Thoracic aorta (tissue), 2 donors: ENCODE measurements at places on chromosomes 13 and 19.

- no peak for DNase-seq
These were observed 67.3 kb downstream of the TRPM4 start for GRCh38 chr19:49224879-49225278.

DNA sequence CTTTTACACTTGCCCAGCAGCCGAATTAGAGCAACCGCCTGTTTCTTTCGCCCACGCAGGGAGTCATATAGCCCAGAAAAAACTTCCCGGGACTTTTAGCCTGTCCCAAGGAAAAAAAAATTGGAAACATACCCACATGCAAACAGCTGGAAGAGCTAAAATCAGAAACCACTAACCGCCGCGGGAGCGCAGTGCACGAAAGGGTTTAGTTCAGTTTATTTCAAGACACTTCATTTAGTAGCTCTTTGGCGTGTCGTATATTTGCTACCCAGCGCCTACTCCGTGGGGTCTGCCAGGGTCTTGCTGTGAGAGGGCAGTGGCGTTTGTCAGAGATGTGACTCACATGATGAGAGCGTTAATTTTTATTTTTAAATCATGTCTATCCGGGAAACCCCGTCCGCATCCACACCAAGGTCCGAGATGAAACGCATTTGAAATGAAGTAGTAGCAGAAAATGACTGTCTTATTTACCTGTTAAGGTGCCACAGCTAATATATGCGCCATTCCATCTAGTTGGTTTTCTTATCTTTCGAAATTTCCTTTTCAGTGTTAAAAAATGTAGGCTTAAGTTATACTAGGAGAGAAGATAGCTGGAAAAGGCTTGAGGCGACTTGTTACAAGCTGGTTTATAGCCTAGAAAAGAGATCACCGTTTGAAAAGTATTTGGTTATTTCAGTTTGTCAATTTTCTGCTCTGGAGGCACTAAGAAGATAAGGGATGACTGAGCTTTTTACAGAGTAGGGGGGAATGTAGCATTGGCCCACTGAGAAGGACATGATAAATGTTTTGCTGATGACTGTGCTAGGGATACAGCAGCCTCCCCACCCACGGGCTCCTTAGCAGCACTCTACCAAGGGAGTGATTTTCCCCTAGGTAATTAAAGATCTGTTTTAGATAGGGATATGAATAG lies 1.7 kb downstream of the KLF5 start:
- no peak for DNase-seq

DNA sequence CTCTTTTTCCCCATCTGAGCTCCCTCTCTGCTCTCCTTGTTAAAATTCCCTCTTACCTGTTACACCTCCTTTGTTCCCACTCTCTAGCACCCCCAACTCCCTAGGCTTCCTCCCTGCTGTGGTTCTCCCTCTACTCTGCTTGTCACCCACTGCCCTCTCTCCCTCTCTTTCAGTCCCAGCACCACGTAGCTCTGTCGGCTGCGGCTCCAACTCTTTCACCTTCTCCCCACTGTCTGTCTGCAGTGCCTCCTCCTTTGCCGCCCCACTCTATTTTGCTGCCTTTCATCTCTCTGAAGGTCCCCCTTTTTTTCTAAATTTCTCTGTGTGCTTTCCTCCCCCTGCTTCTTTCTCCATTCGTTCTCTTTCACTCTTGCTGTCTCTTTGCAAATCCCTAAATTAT lies 1.1 kb downstream of the ZNF836 start:
- DNase-seq = no peak

DNA sequence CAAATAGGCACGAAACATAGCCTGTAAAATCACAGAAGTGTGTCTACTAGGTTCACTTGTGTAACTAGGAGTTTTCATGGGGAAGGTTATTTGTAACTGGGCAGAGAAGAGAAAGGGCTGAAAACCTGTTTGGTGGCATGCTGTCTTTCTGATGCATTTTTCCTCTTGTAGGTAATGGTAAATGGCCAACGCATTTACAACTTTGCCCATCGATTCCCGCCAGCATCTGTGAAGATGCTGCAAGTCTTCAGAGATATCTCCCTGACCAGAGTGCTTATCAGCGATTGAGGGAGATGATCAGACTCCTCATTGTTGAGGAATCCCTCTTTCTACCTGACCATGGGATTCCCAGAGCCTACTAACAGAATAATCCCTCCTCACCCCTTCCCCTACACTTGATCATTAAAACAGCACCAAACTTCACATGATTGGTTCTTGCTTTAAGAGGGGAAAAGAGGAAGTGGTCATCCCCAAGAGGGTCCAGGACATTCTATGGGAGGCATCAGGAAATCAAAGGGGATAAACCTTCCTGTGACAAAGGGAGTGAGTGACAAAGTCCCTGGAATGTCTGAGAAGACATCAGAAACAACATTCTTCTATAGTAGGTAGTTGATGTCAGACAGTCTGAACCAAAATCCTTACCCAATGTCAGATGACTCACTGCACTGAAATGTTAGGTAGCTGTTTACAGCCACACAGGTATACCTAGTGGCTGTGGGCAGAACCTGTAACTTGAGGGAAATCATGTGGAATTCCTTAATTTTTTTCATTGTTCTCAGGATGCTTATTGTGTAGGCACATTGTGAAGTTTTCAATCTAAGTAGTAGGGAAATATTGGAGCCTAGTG lies 5.0 kb downstream of the LGALS14 start:
- DNase-seq = no peak

GRCh38 chr13:94308832-94309231 lies 170.7 kb downstream of the DCT start:
- no peak for DNase-seq

DNA sequence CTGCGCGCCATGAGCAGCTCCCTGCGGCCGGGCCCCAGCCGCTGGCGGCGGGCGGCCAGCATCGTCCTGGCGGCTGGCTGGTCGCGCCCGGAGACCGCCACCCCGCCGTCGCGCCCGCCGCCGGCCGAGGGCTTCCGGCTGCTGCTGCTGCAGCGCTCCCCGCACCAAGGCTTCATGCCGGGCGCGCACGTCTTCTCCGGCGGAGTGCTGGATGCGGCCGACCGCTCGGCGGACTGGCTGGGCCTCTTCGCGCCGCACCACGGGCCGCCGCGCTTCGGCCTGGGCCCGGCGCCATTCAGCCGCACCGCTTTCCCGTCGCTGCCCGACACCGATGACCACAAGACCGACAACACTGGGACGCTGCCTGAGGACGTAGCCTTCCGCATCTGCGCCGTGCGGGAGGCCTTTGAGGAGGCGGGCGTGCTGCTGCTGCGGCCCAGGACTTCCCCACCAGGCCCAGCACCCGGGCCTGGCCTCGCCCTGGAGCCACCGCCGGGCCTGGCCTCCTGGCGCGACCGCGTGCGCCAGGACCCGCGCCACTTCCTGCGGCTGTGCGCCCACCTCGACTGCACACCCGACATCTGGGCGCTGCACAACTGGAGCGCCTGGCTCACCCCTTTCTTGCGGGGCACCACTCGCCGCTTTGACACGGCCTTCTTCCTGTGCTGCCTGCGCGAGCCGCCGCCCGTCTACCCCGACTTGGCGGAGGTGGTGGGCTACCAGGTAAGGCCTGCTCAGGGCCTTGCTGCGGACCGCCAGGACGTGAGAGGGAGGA lies 518 bp downstream of the NUDT19 start:
- no peak for DNase-seq

GRCh38 chr13:29562786-29563438 lies 32.6 kb downstream of the SLC7A1 start:
- no peak for DNase-seq

DNA sequence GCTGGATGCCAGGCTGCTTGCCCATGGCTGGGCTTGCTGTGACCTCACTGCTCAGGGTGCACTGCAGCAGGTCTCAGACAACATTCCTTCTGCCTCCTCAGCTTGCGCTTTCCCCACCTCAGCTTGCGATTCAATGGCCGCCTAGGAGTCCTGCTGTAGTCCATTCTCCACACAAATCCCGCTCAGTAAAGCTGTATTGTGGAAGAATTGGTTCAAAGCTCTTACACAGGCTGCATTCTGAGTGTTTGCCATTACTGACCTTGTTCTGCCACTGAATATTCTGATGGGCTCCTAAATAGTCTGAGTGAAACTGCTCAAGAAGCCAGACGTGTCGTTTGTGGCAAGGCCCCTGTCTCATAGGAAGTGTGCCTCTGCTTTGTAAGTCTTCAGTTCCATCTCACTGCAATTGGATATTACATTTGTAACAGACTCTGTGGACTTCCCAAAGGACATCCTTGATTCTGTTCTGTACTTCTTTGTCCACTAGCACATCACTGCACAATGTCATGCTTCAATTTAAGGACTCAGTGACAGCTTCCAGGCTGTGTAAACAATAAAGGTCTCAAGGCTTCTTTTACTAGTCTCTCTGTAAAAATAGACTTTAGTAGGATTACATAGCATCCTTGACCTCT lies 49.8 kb downstream of the KATNAL1 start:
- no peak for DNase-seq

DNA sequence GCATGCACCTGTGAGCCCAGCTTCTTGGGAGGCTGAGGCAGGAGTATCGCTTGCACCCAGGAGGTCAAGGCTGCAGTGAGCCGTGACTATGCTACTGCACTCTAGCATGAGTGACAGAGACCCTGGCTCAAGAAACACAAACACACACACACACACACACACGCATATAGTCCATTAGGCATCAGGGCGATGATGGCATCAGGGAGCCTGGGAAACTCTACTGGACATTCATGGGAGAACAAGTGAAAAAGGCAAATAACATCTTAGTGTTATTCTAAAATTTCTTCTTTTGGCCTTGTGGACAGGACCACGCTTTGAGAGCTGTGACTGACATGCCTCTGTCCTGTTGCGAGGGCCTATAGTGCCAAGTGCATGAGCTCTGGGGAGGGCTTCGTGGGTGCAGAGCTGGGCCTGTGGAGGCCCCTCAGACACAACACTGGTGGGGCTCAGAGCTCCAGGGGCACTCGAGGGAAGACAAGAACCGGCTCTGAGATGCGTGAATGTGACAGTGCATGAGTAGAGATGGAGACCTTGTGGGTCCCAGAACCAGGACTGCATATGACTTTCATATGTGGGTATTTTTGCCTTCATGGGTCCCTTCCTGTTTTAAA lies 8.0 kb upstream of the USF2 start:
- DNase-seq = no peak

- no peak for DNase-seq
These were observed 34.4 kb upstream of the ZNF808 start for GRCh38 chr19:52492994-52493470.

DNA sequence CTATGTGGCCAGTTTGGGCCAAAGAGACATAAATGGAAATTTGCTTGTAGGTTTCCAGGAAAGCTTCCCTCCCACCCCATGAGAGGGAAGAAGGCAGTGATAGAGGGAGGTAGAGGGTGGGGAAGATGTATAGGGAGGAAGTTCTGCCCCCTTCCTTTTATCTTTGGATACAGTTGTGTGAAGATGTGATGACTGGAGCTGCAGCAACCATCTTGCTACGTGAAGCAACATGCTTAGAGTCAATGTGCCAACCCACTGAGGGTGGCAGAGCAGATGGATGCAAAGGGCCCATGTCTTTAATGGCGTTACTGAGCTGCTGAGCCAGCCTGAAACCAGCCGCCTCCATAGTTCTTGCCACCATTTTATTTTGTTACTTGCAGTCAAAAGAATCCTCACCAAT lies 10.7 kb downstream of the VSIG10L start:
- no peak for DNase-seq

DNA sequence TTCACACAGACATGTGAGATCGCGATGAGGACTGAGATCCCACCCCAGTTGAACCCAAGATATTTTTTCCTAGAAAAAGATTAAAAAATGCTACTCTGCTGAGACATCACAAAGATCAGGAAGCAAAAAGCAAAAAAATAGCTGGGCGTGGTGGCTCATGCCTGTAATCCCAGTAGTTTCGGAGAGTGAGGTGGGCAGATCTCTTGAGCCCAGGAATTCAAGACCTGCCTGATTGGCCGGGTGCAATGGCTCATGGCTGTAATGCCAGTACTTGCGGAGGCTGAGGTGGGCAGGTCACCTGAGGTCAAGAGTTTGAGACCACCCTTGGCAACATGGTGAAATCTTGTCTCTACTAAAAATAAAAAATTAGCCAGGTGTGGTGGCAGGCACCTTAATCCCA lies 1.1 kb downstream of the FUT3 start:
- DNase-seq = no peak

DNA sequence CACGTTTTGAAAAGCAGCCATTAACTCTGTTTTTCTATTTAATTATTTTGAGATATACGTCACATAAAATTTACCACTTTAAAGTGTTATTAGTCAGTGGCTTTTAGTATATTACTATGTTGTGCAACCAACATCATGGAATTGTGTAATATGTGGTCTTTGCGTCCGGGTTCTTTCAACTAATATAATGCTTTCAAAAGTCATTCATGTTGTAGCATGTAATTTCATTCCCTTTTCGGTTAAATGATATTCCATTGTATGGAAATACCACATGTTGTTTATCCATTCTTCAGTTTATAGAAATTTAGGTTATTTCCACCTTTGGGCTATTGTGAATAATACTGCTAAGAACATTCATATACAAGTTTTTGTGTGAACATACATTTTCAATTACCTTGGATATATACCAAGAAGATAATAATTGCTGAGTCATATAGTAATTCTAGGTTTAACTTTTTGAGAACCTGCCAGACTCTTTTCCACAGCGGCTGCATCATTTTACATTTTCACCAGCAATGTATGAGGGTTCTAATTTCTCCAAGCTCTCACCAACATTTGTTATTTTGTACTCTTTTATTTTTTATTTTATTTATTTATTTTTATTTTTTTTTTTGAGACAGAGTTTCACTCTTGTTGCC lies 28.1 kb upstream of the CLDN10 start:
- no peak for DNase-seq

GRCh38 chr19:47187797-47188196 lies 43.2 kb downstream of the BBC3 start:
- no peak for DNase-seq

GRCh38 chr19:38060331-38060730 lies 153.3 kb downstream of the SIPA1L3 start:
- DNase-seq = no peak

GRCh38 chr13:76992548-76993001 lies 694 bp downstream of the CLN5 start:
- DNase-seq = no peak

- peak; percentile 82 for DNase-seq
These were observed 12.9 kb downstream of the SPC24 start for GRCh38 chr19:11142528-11143171.

DNA sequence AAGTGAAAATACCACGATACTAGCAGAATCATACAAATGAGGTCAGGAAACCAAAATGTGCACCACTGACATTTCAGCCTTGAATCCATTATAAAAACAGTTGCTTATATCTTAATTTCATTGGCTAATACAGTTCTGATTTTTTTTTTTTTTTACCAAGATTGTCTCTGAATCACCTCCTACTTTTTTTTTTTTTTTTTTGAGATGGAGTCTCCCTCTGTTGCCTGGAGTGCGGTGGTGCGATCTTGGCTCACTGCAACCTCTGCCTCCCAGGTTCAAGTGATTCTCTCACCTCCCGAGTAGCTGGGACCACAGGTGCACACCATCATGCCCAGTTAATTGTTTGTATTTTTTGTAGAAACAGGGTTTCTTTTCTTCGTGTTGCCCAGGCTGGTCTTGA lies 270.2 kb downstream of the LMO7 start:
- no peak for DNase-seq
